Hepatocyte (in vitro differentiated cells): ENCODE measurements at places on chromosomes 7 and 10.

DNA sequence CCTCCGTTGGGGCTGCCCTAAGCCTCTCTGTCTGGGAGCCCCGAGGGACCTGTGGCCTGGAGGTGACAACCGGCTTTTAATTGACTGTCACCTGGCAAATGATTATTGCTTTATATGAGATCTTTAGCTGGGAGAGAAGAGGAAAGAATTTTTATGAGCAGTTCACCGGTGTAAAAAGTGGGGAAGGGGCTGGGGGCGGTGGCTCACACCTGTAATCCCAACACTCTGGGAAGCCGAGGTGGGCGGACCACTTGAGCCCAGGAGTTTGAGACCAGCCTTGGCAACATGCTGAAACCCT, 2.6 kb upstream of the COX19 start:
- no peak for DNase-seq

GRCh38 chr7:81207801-81208200, 288.9 kb upstream of the SEMA3C start:
- DNase-seq = no peak

DNA sequence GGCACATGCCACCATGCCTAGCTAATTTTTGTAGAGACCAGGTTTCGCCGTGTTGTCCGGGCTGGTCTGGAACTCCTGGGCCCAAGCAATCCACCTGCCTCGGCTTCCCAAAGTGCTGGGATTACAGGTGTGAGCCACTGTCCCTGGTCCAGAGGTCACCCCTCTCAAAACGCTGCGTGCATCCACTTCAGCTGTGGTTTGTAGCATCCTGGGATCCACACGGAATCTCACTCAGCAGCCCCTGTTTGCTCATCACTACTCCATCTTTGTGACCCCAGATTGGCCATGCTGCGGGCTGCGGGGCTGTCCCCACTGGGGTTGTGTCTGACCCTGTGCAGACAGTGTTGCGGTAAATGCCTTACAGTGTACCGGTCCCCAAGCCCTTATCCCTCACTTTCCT, 3.5 kb downstream of the INPP5A start:
- no peak for DNase-seq

DNA sequence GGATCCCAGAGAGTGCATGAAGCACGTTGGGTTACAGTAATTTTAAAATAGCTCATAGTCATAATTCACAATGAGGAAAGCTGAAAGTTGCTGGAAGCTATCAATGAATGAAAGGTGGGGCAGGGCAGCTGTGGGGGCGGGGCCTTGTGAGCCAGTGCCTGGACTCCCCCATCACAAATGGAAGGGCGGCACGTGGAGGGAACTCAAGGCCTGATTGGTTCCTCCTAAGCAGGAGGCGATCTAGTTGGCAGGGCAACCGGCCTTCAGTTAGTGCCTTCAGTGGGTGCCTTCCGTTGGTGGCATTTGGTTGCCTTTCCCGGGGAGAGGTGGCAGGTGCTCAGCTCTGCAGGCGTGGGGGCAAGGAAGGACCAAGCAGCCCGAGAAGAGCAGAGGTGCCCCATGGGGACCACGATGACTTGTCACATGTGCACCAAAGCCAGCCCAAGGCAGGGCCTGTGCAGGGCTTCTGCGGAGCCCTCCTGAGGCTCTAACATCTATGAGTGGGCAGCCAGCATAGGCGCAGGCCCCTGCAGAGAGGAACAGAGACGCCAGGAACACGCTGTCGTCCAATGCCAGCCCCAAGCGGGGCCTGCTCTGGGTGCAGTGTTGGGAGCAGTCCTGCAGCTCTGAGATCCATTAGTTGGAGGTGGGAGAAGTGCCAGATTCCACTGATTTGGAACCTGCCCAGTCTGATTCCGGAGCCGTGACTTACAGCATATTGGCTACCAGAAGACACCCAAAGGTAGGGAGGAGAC, 59.8 kb upstream of the PDSS1 start:
- DNase-seq = no peak

DNA sequence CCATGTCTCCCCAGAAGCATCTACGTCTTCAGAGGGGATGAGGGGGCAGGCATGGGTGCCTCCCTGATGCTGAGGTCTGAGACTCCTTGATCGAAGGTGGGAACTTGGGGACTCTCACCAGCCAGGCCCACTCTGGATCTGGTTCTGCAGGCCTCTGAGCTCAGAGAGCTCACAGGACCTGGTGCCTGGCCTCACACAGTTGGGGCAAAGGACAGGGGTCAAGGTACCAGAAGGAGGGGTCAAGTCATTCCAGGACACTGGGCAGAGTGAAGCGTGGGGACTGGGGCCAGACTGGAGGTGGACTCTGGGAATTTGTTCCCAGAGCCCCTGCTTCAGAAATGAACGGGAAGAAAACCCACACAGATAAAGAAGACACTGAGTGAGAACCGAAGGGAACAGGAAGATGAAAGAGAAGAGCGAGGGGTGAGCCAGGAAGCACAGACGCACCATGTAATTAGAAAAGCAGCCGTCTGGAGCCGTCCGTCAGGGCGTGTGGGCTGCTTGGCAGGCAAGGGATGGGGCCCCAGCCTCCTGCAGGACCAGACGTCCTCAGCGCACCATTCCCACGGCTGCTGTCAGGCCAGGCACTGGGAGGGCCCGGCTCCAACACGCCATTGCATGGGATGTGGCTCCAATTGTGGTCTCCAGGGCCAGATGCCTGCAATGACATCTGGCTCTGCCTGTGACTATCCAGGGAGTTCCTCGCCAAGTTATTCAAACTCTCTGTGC, 47.7 kb downstream of the ZCCHC24 start:
- DNase-seq = peak; percentile 62

DNA sequence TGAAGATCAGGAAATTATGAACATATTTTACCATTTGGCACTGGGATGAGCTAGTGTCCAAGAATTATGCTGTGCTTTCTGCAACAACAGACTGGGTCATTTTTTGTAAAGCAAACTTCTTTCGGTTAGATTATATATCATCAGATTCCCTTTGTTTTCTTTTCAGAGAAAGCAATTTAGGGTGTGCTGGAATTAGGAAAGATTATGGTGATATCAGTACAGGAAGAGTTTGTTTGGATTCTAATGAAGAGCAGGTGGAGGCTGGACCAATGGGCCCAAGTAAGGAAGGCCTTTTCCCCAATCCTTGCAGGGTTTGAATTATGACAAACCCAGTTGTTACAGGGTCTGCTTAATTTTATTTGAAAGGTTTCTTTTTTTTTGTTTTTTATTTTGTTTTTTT, 1092.8 kb downstream of the KCNMA1 start:
- DNase-seq = no peak

GRCh38 chr7:115548756-115549155, 481.8 kb downstream of the TFEC start:
- no peak for DNase-seq

DNA sequence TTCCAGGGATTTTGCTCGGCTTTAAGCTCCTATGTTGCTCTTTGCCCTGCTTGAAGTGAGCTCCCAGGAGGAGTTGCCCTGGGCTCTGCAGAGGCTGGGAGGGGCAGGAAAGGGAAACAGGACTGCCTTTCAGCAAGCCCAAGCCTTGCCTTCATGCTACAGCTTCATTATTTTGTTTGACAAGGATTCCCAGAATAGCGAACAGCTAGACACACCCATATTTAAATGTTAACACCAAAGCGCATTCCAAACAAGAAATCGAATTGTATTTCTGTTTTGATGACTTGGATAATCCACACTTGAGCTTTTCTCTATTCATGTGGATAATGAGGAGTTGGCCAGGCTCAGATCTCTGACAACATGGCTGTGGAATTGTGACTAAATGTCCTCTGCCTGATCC, 6.3 kb downstream of the KIAA1217 start:
- peak; percentile 51 for DNase-seq

DNA sequence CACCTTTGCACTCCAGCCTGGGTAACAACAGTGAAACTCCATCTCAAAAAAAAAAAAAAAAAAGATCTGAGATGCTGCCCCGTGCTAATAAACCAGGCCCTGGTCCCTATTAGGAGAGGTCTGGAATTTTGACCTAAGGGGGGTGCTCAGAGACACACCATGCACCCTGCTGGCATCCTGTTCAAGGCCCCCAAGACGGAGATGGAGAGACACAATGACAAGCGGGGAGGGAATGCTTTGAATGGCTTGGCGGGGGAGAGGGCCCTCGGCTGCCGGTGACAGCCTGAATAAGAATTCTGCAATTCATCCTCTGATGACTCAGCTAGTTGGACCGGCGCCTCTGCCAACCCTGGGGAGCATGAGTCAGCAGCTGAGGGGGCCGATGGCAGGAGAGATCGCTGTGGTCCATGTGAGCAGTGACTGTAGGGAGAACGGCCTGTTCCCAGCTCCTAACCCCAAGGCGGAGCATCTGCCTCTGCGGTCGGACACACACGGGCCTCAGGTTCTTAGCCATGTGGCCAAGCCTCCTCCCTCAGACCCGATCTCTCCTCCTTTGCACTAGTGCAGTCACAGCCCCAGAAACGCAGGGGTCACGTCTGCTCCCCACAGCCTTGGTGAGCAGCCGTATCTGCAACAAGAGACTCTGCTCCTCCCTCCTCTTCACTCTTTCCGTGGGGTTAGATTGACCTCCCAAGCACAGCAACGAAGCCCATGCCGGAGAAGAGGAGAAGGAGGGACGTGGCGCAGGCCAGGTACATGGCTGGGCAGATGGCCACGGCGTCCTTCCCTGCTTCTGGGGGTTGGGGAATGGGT, 14.9 kb downstream of the TRIM56 start:
- peak; percentile 95 for DNase-seq

DNA sequence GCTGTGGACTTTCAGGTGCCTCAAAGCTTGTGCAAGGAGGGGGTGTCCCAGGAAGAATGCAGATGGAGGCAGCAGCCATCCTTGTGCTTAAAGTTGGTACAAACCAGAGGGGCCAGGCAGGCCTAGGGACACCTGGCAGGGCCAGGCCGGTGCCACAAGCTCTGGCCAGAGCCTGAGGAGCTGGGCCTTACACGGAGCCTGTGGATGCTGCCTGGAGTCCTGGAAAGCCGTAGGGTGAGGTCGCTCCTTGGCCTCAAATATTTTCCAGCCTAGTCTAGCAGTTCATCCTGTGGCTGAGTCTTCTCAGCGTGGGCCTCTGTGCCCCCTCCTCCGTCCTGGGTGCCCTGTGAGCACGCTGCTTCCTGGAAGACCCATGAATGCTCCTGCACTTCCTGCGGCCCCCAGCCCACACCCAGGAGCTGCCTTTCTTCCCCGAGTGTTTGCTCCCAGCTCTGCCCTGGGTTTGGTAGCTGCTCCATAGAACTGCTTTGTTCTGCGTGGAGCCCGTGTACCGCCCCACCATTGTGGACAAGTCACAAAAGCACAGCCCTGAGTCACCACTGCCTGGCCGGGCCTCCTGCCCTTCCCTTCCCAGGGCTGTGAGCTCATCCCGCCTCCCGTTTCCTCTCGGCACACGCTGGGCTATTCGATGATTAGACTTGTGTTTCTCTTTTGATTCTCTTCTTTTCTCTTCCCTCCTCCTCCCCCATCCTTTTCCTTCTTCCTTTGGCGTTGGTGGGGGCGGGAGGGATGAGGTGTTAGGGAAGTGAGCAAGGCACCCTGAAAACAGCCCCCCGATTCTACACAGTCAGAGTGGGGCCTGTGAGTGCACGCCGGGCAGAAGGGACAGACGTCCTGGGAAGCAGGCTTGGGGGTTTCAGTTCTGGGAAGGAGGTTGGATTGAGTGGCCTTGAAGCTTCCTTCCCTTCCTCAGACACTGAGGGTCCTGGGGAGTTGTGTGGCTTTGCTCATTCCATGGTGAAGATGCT, 73.2 kb upstream of the SHH start:
- DNase-seq = peak; percentile 63

- DNase-seq = no peak
Measured at GRCh38 chr10:94607111-94607510, 61.5 kb downstream of the HELLS start.

- DNase-seq = peak; percentile 68
Measured at GRCh38 chr7:70016044-70016770, 417.9 kb downstream of the AUTS2 start.

DNA sequence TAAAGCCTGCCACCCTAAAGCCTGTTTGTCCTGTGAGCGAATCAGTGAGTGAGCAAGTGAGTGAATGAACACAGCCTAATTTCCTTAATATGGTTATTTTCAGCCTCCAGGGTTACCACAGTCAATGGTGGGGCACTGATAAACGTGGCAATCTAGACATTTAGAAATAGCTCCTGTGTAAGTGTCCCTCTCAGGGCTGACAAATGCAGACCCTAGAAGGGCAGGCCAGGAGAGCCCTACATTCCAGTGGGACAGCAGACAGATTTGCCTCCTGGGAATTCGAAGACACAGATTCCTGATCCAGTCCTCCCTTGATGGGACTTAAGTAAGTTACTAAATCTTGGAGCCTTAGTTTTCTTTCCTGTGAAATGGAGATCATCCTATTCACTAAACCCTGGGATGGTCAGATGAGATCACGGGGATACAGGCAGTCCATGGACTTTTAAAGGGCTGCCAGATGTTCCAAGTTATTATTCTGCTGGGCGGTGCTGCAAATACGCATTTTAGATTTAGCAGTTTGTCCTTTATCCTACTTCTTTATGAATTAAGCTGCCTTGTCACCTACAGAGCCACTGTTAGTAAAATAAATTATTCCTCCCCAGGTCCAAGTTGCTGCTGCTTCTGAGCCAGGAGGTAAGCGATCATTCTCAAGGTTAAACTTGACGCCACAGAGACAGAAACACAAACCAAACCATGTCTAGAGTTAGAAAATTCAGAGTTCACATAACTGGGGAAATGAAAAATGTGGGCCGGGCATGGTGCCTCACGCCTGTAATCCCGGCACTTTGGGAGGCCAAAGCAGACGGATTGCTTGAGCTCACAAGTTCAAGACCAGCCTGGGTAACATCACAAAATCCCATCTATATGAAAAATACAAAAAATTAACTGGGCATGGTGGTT, 54.8 kb upstream of the TM9SF3 start:
- no peak for DNase-seq

DNA sequence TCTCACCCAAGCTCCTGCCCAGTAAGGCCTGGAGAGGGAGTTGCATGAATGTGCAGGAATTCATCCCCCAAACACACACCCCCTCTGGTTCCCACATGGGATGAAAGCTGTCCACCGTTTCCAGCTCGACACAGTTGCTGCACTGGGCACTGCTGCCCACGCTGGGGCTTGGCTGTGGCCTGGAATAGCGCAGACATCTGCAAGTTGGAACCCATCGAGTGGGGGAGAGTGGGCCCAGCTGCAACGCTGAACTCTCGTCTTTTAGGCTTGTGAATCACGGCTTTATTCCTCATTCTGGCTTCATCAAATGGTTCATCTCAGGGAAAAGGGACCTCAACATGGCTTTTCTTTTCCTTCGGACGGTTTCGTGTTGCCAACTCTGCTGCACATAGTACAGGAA, 264.7 kb downstream of the DNAJB6 start:
- no peak for DNase-seq

DNA sequence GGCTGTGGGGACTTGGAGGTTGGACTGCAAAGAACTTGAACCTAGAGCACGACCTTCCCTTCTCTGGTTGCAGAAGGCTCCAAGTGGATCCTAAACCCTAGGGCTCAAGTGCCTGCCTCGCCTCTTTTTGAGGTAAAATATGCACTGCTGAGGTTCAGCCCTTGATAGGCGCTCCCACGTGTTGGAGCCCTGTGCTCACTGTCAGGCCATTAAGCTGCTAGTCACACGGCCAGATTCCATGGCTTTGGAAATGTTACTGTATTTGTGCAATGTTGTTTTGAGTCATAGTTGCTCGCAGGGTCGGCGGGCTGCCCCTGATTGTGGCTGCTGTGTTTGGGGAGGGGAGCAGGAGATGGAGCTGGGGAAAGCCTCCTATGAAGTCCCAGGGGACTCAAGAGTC, 39.8 kb upstream of the PCBD1 start:
- DNase-seq = no peak
